ENCODE measurements at places on chromosomes 13 and 19.

DNA sequence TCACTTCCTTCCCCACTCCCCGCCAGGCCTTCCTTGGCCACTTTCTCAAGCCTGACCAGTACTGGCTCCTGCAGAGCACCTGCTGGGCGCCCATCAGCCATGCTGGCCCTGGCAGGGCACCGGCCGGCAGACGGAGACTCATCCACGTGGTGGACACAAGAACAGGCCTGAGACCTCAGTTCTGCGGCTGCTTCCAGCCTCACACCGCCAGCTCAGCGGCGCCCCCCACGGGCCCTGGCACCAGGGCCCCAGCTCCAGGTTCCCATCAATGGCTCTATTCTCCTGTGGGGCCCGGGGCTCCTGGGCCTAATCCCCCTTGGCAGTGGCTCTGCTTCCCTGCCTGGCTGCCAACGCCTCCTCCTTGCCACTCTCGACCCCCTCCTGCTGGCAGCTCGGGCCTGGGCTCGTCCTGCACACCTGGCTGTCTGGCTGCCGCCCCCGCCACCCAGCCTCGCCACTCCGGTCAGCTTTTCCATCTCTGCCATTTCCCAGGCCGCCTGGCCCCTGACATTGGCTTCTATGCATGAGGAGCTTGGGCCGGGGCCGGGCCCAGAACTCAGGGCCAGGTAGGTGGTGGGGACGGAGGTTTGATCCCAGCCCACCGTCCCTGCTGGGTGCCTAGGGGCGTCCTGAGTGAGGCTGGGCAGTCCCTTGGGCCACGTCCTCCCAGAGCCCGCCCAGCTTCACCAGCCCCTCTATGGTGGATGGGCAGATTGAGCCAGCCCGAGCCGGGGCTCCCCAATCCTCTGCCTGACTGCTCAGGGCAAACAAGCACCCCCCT is 6.2 kb downstream of the NDUFA11 start:
- DNase-seq = no peak

DNA sequence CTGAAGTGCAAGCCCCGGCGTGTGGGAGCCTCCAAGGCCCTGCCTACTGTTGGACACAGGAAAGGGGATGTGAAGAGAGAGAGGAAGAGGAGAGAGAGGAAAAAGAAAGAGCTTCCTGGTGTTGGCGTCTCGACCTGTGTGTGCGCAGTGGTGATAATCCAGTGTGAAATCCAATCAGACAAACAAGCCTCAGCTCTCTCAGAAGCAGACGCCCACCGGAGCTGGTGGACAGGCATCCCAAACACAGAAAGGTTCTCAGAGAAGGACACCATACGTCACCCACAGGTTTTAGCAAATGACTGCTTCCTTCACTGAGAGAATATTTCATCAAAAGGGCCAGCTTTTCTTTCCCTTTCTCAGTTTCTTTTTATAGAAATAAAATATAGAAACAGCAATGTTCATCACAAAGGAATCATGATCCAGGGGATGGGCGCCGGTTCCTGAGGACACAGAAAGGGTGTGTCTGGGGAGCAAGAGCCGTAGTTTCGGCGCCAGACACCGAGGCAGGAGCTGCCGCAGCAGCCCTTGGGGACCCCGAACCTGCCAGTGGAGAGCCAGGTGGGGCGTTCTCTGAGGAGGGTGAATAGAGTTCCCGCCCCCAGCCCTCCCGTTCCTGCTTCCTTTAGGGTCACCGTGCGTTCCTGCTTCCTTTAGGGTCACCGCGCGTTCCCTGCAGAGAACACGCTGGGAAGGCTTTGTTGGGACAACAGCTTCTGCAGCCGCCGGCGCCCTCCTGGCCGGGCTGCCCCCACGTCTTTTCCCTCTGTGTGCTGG is 145.8 kb upstream of the SOX1 start:
- DNase-seq = no peak

DNA sequence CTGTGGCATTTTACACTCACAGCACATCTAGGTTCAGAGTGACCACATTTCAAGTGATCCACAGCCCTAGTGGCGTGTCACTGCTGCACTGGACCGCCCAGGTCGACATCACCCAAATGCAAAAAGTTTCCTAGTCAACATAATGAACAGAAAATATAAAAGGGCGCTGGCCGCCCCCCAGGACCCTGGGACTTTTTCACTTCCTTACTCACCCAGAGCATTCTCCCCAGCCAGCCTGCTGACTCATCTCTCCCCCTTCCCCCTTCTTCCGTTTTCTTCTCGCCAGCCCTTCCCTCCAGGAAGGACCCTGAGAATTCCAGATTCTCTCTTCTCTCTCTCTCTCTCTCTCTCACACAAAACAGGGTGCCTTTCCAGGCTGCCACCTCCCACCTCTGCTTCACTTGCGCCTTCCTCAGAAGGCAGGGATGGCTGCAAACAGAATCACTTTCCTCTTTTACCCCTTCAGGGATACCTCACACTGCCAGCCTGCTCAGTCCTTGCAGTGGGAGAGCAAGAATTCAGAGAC is 21.0 kb upstream of the GRWD1 start:
- peak; percentile 79 for DNase-seq

- DNase-seq = no peak
These were observed 198.4 kb downstream of the DLEU7 start for GRCh38 chr13:50645092-50645491.

DNA sequence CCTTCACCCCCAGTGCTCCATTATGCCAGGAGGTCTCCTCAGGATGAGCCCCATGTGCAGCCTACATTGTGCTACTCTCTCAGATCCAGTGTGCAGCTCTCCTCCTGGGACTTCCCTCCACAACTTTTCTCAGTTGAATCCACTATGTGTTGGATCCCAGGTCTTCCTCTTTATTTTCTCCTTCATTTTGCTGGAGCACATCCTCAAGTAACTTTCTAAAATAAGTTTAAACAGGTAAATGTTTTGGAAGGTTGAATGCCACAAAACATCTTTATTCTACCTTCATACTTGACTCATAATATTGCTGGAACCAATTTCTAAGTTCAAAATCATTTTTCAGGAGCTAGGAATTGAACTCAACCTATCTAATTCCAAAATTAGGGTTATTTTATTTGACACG is 52.1 kb downstream of the C13orf46 start:
- no peak for DNase-seq

GRCh38 chr13:114097212-114097892 is 35.1 kb downstream of the RASA3 start:
- DNase-seq = no peak

GRCh38 chr13:30652746-30653386 is 35.1 kb downstream of the USPL1 start:
- DNase-seq = peak; percentile 4

DNA sequence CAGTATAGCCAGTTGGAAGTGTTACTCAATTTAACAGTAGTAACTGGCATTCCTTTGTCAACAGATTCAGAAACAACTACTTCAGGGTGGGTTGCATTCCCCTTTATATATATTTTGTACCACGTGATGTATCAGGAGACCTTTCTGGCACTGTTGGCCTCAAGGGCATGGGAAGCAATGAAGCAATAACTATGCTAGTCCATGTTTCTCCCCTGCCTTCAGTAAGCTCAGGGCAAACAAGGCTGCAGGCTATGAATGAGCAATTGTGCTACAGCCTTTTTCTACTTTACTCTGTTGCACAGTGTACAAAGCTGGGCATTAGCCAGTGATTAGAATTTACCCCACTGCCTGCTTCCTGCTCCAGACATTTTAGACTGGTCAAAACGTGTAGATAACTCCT is 348.8 kb downstream of the GPC5 start:
- no peak for DNase-seq

- peak; percentile 24 for DNase-seq
These were observed 155.7 kb upstream of the SLITRK1 start for GRCh38 chr13:84038001-84038400.

- DNase-seq = peak; percentile 67
These were observed 121.6 kb upstream of the FRY start for GRCh38 chr13:31909864-31910551.

DNA sequence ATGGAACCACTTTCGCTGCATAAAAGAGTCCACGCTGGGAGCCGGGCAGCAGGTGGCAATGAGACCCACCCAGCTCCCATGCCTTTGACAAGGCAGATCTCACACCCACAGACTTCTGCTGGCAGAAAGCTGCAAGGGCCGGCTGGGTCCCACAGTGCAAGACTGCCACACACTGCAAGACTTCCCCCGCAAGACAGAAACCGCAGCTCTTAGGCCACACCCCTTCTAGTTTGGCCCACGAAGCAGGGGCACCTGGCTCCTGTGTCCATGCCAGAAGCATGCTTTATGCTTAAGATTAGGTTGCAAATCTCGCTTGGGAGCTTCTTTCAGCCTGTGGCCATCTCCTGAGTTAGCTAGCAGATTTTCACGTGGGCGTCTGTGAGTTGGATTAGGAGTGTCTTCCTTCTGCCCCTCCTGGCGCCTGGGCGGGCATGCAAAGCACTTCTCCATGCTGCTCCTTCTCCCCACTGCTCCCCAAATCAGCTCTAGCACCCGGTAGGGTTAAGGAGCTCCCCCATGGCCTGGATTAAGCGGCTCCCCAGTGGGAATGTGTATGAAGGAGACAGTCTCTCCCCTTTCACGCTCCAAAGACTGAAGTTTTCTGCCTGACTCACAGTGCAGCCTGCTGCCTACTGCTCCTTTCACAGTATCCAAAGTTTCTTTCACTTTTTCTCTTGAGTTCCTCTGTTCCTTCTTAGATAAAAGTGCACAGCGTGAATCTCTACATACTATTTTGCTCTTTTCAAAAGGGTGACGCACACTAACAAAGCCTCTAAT is 17.7 kb downstream of the GPC6 start:
- DNase-seq = peak; percentile 67

GRCh38 chr13:57857945-57858344 is 226.4 kb downstream of the PCDH17 start:
- peak; percentile 51 for DNase-seq

DNA sequence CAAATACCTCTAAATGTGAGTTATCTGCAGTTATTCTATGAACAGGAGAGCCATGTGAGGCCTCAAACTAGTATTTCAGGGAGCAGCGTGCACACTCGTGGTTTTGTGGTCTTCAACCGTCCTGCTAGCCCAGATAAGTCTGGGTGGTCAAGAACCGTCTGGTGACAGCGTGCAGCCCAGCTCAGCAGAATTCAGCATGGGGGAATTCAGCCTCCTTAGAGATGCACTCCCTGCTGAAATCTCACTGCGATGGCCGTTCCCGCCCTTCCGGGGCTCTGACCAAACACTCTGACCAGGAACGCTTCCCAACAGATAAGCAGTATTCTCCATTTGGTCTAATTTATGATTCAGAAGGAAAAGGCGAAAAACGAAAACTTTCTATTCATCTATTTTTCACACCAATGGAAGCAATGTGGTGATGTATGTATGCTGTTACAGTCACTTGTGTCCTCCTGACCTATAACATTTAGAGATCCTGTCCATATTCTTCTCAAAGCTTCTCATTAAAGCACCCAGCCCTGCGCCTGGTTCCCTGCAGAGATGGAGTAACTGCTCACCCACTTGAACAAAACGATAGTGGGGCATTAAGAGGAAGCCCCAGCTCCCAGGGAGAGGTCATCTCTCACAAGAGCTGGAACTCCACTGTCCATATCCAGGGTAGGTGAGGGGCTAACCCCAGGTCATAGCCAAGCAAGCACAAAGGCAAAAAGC is 2.9 kb downstream of the ANKRD27 start:
- DNase-seq = peak; percentile 99

DNA sequence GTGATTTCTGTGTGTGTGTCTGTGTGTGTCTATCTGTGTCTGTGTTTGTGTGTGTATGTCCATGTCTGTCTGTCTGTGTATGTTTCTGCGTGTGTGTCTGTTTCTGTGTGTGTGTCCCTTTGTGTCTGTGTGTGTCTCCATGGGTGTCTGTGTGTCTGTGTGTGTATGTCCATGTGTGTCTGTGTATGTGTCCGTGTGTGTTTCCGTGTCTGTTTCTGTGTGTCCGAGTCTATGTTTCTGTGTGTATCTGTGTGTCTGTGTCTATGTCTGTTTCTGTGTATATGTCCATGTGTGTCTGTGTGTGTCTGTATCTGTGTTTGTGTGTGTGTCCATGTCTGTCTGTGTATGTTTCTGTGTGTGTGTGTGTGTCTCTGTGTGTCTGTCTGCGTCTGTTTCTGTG is 276.3 kb upstream of the SOX1 start:
- DNase-seq = no peak

DNA sequence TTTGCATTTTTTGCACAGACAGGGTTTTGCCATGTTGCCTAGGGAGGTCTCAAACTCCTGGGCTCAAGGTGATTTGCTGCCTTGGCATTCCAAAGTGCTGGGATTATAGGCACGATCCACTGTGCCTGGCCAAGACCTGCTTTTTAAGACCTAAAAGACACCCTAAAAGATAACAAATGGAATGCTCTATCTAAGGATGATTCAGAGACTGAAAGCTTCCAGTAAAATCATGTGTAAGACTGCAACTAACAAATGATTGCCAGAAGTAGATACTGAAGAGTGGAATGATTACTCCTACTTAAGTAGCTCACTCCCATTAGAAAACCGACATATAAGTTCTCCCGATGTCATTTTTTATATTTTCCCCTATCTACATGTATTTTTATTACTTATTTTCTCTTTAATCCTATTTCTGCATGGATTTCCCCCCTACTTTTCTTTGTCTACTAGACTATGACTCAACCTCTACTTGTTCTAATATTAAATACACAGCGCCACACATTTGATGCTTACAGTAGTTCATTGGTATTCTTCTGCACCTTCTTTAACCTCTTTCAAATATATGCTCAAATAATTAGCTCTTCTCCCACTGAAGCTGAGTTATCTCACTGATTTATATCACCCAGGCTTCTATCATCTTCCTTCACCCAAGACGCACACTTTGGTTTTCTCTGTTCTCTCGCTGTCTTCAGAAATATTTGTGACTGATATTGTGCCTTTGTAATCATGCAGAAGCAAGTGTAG is 32.2 kb upstream of the KLF12 start:
- DNase-seq = no peak

GRCh38 chr19:48400018-48400742 is 6.7 kb downstream of the GRIN2D start:
- peak; percentile 78 for DNase-seq

GRCh38 chr19:8329996-8330395 is 8.7 kb downstream of the RPS28 start:
- DNase-seq = no peak

GRCh38 chr13:46345866-46346265 is 41.2 kb downstream of the RUBCNL start:
- no peak for DNase-seq

DNA sequence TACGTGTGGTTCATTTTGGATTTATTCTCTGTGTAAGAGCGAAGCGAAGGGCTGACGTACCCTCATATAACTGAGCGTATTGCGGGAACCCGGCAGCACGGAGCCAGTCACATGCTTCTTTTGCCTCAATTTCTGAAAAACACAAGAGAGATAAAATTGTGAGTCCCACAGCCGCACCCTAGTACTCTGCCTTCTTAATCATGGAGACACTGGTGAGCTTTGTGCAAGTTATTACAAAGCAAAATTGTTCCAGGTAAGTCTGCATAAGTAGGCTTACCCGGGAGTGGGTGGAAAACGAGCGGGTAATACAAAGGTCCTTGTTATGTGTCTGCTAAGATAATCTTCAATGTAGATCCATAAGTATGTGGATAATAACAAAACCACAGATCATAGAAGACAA is 118.1 kb downstream of the STARD13 start:
- DNase-seq = no peak

Measured in OCI-M1 (cell line).